ENCODE measurements at places on chromosomes 5 and 9.

- DNase-seq, result no peak
Observed at GRCh38 chr5:73946919-73947602, 321.1 kb downstream of the ARHGEF28 start.

- DNase-seq, result no peak
Observed at GRCh38 chr9:127741831-127742434, 6.8 kb upstream of the TOR2A start.

DNA sequence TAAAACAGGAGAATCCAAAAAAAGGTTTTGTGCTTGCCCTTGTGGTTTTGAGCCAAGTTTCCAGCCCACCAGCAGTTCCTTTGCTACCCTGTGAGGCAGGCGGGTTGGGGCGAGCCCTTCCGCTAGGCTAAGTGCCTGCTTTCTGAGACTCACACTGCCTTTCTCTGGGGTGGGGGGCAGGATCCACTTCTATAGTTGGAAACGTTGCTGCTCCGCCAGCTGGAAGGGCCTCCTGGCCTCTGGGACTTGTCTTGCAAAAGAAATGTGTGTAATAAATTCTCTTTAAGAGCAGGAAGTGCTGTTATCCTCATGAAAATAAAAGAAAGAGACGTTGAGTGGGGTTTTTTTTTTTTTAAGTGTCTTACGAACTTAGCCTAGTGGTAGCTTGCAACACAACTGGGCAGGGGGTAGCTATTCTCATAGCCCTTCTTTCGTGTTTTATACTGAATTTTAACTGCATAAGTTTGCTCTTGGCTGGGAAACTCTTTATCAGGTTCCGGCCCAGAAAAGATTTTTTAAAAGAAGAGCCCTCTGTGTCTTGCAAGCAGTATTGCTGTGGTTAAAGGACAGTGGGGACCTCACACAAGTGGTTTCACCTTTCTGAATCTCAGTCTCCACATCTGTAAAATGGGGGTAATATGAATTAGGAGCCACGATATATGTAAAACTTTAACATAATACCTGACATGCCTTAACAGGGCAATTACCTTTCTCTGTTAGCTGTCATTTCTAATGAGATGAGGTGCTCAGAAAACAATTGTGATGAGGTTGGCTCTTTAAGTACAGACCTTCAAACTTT, 19.8 kb downstream of the JADE2 start:
- DNase-seq, result no peak

DNA sequence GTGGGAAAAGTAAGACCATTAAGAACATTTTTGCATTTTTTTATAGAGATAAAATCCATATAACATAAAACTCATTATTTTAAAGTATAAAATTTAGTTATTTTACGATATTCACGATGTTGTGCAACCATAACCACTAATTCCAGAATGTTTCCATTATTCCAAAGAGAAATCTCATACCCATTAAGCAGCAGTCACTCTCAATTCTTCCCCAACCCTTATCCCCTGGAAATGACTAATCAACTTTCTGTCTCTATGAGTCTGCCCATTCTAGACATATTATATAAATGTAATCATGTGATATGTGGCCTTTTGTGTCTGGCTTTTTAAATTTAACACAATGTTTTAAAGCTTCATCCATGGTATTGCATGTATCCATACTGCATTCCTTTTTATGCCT, 115.6 kb upstream of the ADAMTSL1 start:
- DNase-seq, result no peak

DNA sequence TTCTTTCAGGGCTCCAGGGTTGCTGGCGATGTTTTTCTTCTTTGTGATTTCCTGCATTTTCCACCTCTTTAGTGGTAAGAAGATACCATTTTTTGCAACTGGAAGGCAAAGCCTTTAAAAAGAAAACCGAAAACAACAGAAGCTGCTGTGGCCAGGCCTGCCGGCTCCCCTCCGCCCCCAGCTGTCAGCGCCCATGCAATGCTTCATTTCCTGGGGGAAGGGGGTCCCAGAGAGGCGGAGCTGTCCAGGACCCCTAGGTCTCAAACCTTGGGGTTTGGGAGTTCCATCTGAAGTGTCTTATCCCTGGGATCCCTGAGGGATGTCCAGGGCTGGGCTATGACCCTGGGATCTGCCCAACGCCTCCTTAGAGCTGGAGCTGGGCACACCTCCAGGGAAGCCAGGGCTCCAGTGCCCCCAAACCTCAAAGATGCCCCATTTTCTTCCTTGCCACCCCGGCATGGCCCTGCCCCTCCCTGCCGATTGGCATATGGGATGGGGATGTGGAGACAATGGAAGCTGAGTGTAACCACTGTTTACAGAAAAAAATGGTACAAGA, 257.2 kb upstream of the MVB12B start:
- no peak for DNase-seq

GRCh38 chr5:144267961-144268513, 97.4 kb downstream of the KCTD16 start:
- DNase-seq, result no peak

GRCh38 chr5:114250536-114250935, 111.3 kb upstream of the KCNN2 start:
- no peak for DNase-seq

GRCh38 chr9:115283395-115283794, 165.4 kb upstream of the TNC start:
- DNase-seq, result no peak

DNA sequence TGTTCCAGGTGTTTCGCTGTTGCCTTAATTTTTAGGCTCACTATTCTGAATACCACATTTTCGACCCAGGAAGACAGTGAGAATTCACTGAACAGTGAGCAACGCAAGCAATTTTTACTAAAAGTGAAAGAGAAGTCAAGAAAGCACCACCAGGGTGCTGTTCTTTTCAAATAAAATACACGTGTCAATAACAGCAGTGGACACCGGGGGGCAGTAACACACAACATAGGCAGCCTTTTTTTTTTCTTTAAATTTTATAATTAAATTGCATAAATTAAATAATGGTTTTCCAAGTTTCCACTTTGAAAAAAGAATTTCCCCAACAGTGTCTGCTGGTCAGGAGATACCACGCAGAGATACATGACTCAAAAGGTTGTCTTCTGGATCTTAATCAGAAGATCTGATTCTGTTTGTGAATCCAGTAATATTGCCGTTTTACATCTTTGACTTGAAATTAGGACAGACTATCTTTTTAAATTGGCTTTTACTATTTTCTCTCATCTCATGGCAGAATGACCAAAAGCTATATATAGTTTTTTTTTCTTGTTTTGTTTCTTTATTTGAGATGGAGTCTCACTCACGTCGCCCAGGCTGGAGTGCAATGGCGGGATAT, 47.1 kb upstream of the SH3GL2 start:
- DNase-seq, result no peak

- no peak for DNase-seq
Observed at GRCh38 chr9:95422650-95423049, 94.1 kb downstream of the PTCH1 start.

- DNase-seq, result no peak
Observed at GRCh38 chr9:20340511-20340861, 281.8 kb downstream of the MLLT3 start.

- no peak for DNase-seq
Observed at GRCh38 chr9:134329576-134329855, 3.3 kb downstream of the RXRA start.

DNA sequence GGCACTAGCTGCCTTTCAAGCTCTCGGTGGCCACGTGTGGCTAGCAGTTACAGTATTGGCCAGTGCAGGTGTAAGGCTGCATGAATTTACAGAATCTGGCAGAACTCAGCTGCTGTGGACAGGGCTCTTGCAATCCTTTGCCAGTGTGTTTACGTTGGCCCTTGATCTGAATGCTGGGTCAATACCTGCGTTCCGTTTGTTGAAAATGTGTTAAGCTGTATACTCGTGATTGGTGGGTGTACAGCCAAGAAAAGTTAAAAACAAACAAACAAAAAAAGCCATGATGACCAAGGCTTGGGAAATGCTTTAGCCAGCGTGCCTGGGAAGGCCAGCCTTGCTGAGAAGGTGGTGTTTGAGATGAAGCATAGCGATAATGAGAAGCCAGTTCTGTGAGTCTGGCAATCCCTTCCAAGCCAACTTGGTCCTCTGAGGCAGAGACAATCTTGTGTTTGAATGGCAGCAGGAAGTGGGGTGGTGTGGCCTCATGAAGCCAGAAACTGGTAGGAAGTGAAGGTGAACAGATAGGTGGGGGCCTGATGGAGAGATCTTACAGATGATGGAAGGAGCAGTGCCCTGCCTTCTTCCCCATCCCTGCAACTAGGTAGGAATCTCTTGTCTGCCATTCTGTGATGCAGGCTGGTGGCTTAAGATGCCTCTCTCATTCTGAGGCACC, 820 bp upstream of the CFAP90 start:
- no peak for DNase-seq

DNA sequence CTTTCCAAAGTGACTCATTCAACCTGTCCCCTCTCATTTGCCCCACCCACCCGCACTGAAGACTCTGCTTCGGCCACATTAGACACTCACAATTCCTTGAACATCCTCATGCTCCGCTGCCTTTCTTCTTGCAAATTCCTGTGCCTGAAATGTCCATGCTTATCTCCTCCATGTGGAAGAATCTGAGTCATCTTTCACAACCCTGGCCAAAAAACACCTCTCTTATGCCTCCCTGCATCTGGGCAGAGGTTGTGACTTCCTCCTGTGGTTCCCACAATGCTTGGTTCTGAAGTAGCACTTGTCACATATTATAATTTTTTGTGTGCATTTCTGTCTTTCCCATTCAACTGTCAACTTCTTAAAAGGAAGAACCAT, 238.6 kb downstream of the ENC1 start:
- no peak for DNase-seq

- DNase-seq, result no peak
Observed at GRCh38 chr5:114447084-114447773, 85.4 kb downstream of the KCNN2 start.

DNA sequence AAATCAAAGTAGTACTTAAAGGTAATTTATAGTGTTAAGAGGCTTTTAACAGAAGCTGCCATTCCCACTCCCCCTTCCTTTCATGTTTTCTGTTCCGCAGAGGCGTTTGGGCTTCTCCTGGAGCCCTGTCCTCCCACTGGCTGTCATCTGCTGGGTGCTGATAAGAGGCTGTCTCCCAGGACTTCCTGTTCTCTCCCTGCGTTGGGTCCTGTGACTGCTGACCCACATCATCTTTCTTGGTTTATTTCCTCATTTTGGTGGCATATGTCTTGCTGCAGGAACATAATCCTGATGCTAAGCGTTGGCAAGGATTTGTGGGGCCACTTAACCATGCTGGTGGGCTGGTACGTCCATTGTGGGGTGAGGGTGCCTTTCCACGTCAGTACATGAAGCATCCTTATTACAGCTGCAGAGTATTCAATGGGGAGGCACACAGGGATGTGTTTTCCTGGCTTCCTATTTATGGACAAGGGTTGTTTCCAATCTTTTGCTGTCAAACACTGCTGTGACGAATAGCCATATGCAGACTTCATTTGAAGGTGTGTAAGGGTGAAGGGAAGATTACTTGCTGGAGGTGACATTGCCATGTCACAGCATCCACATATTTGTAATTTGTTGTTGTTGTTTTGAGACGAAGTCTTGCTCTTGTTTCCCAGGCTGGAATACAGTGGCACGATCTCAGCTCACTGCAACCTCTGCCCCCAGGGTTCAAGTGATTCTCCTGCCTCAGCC, 22.3 kb upstream of the RNF130 start:
- DNase-seq, result no peak

- DNase-seq, result no peak
Observed at GRCh38 chr9:131835151-131835910, 95.5 kb upstream of the RAPGEF1 start.

GRCh38 chr5:152884006-152884405, 478.9 kb upstream of the NMUR2 start:
- DNase-seq, result no peak

DNA sequence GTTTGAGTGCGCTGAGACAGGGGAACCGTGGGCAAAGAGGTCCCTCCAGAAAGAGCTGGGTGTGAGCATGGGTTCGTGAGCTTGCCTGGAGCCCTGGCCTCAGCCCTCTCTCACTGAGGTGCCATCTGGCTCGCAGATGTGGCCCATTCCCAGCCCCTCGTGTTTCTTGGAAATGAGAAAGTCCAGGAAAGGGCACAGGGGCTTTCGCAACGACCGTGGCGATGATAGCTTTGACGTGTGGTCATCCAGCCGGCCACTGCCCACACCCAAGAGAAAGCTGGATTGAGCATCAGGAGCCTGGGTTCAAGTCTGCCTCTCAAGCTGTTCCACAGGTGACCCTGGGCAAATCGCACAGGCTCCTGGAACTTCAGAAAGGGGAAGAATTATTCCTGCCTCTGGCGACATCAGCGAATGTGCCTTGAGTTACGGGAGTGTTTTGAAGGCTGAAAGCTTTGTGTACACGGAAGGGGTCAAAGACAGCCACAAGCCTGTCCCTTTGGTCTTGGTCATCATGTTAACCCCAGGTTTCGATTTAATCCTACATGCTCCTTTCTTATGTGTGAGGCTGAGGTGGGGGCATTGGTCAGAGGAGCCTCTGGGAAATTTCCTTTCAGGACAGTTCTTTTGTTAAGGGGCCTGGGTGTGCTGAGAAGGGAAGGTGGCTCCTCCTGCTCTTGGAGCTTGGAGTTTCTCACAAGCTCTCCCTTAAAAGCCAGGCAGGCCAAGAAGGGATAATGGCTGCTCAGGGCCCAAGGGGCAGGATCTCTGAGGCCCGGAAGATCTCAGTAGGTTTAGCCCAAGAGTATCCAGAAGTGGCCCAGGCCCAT, 41.7 kb upstream of the IL17B start:
- DNase-seq, result no peak

DNA sequence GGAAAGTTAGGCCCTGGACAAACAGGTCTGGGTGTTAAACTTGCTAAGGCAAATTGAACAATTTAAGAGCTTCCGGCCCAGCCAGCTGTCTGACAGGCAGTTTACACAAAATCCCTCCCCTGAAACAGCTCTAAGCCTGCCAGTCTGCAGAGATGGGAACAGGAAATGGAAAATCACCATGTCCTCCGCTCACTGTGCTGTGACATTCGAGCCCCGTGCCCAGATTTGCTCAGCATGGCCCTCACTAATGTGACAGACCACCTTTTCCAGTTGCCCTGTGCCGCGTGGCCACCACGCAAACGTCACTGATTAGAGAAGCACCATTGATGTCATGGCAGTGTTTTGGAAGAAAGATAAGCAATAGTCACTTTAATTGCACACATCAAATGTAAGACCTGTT, 41.0 kb downstream of the CCNJL start:
- DNase-seq, result no peak

Data from stimulated activated naive CD4-positive, alpha-beta T cell treated with Interleukin-2 at 50 U/mL for 16 hours (primary cell).